Fibroblast of skin of left biceps (primary cell): ENCODE measurements at places on chromosomes 1 and 21.

DNA sequence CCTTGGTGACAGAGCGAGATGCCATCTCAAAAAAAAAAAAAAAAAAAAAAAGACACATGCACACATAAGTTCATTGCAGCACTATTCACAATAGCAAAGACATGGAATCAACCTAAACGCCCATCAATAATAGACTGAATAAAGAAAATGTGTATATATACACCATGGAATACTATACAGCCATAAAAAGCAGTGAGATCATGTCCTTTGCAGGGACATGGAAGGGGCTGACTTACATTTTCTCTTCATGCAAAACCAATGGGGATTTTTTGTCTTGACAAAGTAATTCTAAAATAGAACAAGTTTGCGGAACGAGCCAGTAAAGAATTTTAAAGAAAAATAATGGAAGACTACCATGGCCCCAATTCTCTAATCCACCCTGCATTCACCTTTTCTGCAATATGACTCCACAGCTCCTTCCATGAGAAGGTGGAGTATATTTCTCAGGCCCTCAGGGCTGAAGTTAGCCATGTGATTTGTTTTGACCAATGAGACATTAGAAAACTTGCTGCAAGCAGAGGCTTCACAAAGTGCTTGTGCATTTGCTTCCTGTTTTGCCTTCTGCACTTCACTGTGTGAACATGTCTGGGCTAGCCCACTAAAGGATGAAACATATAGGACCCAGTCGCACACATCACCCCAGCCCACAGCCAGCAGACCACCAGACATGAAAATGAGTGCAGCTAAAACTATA lies 78.8 kb upstream of the NR5A2 start:
- no peak for DNase-seq

DNA sequence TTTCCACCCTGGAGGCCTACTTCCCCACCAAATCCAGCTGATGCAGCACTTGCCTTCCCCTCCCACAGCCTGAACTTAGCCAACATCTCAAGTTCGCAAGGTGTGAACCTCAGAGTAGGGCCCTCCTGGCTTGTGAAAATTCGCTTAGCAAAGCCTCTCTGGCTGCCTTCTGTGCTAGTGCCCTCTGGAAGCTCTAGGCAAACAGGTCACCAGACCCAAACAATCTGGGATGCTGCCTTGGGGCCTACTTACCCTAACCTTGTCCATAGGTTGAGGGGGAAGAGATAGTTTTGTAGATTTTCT lies 30.3 kb upstream of the TRABD2B start:
- DNase-seq, result no peak

GRCh38 chr1:91427741-91428140 lies 23.1 kb upstream of the HFM1 start:
- no peak for DNase-seq

DNA sequence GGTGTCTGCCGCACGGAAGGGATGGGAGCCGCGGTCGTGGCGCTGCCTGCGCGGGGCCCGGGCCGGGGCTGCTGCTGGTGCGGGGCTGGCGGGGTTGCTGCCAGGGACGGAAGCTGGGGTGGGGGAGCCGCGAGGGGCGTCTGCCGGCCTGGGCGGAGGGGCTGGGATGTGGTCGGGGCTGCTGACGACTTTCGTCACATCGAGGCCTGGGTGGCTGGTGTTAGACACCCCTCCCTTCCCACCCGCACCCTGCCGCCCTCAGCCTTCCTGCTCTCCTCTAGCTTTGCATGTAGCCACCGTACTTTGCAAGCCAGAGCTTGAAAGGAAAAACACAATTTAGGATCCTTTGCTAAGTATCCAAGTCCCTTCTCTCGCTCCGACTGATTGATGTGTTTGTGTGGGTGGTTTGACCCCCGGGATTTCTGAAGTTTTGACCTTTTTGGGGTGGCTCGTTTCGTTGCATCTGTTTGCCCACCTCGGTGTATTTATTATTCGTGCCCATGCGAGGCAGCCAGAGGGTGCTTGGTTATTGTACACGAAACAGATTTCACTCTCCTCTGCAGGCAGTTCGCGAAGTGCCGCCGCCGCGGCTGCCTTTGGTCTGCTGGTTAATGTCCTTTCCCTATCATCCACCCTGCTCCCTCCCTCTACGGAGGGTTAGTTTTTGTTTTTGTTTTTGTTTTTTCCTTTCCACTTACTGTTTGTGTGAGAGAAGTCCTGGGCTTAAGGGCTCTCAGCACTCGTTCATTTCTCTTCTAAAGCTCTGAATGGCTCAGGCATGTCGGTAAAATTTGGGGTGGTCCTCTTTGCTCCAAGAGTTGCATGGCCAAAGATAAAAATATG lies 868 bp downstream of the C1orf21 start:
- DNase-seq, result no peak

- no peak for DNase-seq
These were observed 189.1 kb upstream of the RNPC3 start for GRCh38 chr1:103336408-103336807.

GRCh38 chr1:154861607-154862094 lies 8.4 kb downstream of the KCNN3 start:
- DNase-seq, result no peak

GRCh38 chr1:113860891-113861290 lies 10.6 kb downstream of the PTPN22 start:
- DNase-seq, result peak; percentile 59

DNA sequence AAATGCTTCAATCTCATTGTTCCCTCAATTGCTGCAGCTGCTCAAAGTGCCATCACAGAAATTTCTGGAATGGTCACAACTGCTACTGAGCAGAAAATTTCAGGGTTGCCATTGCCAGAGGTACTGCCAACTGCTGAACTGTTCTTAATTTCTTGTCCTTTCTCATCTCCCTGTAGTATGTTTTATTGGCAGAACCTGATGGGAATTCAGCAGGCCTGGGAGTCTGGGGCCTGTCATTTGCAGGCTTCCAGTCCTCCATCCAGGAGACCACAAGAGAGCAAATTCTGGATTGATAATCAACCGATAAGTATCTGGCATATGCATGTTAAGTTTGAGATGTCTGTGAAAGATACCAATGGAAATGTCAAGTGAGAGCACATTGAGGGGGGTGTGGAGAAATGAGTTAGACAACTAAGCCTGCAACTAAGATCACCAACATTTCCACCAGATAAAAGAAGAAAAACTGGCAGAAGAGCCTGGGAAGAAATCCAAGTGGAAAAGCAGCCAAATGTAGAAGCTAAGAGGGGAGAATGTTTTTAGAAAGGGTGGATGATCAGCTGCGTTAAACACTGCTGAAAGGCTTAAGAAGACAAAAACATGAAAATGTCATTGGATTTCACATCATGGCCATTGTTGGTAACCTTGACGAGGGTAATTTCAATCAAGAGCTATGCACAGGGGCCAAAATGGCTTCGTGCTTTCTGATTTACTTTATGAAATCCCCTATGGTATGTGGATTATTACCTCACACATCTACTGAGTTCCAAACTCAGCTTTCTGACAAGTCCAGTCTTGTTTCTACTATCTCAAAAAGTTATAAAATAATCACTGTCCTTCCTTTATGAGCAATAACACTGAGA lies 648.1 kb downstream of the PLPP3 start:
- no peak for DNase-seq

GRCh38 chr1:66533804-66534740 lies at the start of gene SGIP1:
TSS of gene SGIP1 (plus strand) at chr1:66534153. CDS start at chr1:66534359, 206 bp downstream.
- no peak for DNase-seq

DNA sequence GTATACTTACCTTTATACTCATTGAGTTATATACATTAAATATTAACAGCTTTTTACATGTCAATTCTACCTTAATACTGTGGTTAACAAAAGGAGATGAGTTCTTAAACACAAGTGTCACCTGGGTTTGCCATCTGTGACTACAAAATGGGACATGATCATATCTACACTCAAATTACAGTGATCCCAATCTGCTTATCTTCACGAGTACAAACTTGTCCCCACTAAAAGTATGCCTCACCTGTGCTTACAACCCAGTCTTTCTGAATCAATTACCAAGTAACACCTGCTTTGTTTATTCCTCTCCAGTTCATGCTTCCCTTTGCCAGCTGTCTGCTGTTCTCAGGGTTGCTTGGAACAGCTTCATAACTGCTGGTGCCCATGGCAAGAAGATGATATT lies 8.8 kb downstream of the CD1E start:
- DNase-seq, result no peak

DNA sequence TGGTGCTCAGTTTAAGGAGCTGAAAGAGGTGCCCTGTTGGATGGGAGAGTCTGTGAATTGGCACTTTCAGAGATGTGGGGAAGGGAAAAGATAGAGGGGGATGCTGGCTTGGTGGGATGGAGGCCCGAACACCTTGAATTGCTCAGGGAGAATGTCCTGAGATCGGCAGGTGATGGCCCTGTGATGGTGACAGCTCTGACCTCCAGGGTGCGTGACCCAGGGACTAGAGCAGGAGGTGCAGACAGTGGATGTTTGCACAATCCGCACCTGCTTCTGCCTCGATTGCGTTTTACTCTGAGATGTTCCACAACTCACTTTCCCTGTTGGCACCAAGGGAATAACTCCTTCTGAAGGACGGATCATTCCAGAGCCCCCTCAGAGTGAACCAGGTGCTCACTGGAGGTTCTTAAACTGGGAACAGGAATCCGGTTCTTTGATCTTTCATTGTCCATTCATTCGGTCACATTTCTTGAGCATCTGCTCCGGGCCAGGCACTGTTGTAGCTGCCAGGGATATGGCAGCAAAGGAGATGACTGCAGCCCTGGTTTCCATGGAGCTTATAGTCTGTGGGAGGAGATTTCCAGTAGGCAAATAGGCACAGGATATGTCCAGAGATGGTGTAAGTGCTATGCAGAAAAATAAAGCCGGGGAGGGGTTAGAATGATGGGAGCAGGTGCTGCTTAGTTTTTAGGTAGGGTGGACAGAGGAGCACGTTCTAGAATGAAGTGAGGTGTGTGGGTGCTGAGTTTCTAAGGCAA lies 226.6 kb upstream of the TMEM51 start:
- no peak for DNase-seq

- DNase-seq, result no peak
These were observed 43.4 kb upstream of the DIPK1A start for GRCh38 chr1:93004566-93005251.

DNA sequence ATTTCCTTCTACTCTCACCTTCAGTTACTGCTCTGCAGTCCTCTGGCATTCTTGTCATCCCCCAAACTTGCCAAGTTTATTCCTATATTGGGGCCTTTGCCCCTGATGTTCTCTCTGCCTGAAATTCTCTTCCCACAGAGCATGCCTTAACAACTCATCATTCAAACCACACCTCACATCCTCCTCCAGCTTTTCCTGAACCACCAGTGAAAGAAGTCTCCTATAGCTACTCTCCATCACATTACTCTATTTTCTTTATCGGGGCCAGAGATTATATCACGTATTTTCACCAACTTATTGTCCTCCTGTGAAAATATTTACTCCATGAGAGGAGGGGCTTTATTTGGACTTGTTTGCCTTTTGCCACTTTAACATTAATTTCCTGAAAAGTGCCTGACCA lies 32.1 kb downstream of the EXTL2 start:
- peak; percentile 84 for DNase-seq

DNA sequence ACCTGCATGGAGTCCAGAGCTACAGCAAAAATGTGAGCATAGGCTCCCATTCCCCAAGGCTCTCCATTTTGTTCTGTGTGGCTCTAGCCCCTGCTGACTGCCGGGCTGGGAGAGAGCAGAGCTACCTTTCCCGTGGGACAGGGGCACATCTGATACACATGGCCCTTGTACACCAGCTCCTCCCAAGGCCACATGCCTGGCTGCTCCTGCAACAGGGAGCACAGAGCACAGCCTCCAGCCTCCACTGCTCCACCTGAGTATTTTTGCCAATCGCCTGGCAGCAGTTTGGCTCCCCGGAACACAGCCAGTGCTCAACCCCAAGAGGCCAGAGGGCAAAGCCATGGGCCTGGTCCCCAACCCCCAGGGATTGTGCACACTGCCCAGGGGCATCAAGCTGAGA lies 146.5 kb downstream of the CHD1L start:
- no peak for DNase-seq

GRCh38 chr1:21652937-21653743 lies 16.0 kb downstream of the RAP1GAP start:
- no peak for DNase-seq

DNA sequence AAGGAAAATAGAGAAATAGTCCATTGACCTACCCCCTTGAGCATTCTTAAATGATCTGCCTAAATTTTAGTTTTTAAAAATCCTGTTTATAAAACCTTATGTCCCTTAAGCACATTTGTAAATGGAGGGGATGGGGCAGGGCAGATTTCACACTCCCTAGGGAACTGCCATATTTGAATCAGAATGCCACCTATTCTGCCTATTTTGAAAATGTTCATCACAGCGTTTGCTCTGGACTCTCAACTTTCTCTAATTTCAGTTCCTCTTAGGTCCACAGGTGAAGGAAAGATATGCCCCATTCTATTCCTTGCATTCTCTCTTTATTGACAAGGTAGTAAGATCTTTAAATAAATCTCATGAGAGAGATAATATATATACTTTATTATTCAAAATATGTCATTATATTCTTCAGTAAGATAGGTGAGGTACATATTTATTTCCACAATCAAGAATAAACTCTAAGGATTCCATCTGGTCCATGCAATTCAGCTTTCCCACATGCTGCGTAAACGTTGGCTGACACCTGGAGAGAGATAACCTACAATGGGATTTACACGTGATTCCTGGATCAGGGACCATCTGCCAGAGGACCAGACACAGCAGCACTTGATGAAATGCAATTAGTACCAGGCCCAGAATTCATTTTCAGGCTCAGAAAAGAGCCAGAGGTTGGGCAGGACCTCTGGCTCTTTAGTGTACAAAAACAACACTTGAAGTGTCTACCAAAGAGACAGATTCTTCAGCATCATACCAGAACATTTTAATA lies 1.2 kb upstream of the LPGAT1 start:
- no peak for DNase-seq
